ENCODE measurements at places on chromosomes 5 and 9. TPM values are rescaled to one million over a fixed set of nuclear protein-coding genes. Genes with fewer than 3 reads are reported as not detected.

DNA sequence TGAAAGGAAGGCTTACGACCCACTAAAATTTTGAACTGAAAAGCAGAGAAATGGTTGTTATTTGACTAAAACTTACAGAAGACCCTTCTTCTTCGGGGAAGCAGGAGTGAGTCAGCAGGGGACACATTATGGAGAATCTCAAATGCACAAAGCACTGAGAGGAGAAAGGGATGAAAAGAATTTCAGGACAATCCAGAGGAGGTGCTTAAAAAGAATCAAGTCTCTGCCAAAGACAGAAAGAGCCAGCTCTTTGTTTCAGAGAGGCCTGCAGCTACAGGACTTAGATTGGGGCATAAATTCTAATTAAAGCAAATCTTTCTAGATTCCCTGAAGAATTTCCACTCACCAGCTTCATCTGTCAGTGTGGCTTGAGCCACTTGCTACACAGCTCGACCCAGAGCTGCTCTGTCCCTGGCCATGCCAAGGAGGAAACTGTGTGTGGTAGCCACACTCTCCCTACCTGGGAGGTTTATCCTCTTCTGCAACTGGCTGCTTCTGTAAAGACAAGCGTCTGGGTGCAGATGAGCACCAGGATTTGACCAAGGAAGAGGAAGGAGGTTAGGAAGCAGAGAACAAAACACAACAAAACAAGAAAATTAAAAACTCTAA, 89.9 kb downstream of the SEMA5A start:
- DNase-seq = no peak

DNA sequence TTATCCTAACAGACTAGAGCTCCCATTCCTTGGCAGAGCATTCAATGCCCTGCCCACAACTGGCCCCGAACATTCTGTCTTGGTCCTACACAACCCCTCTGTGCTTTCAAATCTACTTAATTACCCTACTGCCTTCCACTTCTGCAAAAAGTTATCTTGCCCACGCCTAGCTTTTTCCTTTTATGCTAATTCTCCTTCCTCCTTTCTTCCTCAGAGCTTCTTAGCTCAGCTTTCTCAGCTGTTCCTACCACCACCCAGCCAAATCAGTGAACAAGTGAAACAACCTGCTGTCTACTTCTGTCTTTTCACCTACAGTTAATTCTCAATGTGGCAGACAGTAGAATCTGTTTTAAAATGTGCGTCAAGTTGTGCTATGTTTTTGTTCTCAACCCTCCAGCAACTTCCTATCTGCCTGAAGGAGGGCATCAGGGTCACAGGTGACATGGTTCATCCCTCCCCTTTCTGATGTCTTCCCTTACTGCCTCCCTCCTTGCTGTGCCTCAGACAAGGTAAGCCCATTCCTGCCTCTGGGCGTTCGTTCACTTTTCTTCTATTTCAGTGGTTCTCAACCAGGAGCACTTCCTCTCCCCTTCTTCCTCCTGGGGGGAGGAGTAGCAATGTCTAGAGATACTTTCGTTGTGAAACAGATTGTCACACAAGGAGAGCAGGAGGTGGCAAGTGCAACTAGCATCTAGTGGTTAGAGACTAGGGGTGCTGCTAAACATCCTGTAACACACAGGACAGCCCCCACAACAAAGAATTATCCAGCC, 1.3 kb upstream of the REEP5 start:
- no peak for DNase-seq

- DNase-seq = no peak
Observed at GRCh38 chr5:132298298-132299212, 4.4 kb downstream of the SLC22A4 start.

DNA sequence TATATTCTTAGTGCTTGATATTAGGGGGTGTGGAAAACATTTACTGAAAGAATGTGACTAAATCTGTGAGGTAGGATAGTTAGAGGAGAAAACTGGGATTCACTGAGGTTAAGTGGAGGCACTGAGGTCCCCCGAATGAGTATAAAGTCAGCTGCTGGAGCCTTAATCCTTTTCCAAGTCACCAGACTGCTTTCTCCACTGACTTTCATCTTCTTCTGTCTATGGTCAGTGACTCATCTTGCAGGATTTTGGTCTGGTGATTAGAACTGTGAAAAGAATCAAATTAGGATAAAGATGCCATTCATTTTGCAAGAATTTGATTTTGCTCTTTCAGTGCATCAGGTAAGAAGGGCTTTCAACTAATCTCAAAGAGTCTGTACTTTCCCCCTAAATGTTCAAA, 89.3 kb upstream of the ALDH1A1 start:
- peak; percentile 28 for DNase-seq

DNA sequence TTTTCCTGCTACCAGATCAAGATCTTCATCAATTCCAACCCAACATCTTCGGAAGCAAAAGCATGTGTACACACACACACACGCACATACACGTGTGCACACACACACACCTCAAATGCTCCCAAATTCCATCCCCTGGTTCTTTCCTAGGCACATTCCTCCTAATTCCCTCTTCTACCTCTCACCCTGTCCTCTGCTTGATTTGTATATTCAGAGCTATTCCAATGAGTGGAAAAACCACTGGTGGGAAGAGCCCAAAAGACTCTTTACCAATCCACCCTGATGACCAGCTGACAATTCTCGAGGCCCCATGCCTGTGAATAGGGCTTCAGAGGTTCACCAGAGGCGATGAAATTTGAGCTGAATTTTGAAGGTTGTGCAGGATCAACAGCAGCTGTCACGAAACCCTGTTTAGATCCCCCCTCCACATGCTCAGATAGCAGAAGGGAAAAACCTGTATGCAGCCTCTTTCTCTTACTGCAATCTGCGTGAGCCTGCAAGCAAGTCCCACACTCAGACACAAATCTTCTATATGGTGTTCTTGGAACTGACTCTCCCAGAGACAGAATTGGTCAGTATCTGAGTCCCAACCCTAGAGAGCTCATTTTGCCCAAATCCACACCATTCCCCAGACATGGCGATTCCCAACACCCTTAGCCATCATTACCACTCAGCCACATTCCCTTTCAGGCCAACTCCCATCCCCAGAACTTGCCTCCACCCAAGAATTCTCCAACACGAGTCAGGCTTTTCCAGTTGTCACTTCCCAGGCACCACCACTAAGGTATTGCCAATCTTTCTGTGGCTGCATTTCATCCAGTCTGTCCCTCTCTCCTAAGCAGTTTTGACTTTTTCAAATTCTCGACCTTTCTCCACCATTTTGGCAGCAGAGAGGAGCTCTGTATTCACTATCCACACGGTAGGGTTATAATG, 4.3 kb upstream of the TRIO start:
- no peak for DNase-seq

GRCh38 chr9:75445144-75445543, 356.8 kb downstream of the OSTF1 start:
- no peak for DNase-seq

DNA sequence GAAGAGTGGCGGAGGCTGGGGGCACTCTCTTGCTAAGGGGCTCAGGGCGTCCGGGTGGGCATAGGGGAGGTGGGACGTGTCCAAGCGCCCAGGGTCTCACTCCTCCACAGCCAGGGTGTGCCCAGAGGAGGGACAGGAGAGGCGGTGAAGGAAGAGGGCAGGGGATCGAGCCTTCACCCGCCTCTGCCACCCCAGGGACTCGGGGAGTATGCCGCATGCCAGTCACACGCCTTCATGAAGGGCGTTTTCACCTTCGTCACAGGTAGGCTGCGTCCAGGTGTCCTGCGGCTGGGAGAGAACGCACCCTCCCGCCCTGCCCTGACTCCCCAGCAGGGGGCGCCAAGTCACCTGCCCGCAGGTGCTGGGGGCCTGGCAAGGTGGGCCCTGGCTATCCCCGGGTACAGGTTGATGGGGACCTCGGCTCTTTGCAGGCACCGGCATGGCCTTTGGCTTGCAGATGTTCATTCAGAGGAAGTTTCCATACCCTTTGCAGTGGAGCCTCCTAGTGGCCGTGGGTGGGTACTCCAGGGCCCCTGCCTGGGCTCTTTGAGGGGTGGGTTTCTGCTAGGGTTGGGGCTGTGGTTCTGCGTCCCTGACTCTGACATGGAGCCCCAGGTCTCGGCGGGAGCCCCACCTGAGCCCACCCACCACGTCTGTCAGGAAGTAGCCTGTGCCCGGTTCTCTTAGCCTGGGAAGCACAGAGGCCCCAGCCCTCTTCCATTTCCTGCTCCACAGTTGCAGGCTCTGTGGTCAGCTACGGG, 552 bp downstream of the TMEM141 start:
- no peak for DNase-seq

Gene LCP2
- not detected for polyA plus RNA-seq

Gene PCDHB16
- 0.54 TPM for polyA plus RNA-seq
